Glomerular endothelial cell (primary cell): ENCODE measurements at places on chromosomes 5 and 9. TPM values are rescaled to one million over a fixed set of nuclear protein-coding genes. Genes with fewer than 3 reads are reported as not detected.
A peak's percentile ranks its signal among the peaks of the same experiment; 100 is the strongest.

The DPYSL3 gene
- total RNA-seq = 67.0 and 145 TPM in 2 replicates

The TMEM252 gene
- not detected in 2 replicates for total RNA-seq

The WNK2 gene
- total RNA-seq = 0.06 TPM in 1 of 2 replicates, not detected in the other

The OGN gene
- not detected in 2 replicates for total RNA-seq

The KCNV2 gene
- not detected in 2 replicates for total RNA-seq

The PPP2R2B gene
- 0.12 and 0.19 TPM in 2 replicates for total RNA-seq

The TOR4A gene
- 59.7 and 81.4 TPM in 2 replicates for total RNA-seq

The INSL4 gene
- not detected in 2 replicates for total RNA-seq

The KIF12 gene
- 0.70 and 5.3 TPM in 2 replicates for total RNA-seq

The BHMT gene
- not detected in 2 replicates for total RNA-seq

The EQTN gene
- not detected in 2 replicates for total RNA-seq

The DCTN4 gene
- 40.2 and 47.1 TPM in 2 replicates for total RNA-seq

The CARD9 gene
- total RNA-seq = 0.15 and 0.23 TPM in 2 replicates

- DNase-seq = no peak
These were observed 111.1 kb upstream of the RASA1 start for GRCh38 chr5:87156631-87157030.

GRCh38 chr9:76463211-76463610 lies 4.2 kb downstream of the GCNT1 start:
- no peak for DNase-seq

DNA sequence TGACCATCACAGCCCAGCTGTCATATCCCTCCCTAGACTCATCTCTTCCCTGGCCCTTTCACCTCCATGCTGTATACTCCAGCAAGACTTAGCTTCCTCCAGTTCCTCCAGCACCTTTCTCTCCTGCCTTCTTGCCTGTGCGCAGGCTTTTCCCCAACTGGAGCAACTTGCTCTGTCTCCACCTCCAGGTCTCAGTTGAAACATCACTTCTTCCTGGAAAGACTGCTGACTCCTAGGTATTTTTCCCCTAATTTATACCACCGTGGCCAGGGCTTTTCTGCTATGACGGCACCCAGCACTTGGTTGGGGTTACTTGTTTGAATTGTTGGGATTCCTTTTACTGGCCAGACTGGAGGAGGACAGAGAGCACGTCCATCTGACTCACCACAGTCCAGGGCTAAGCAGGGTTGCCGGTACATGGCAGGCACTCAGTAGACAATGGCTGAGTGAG lies 67.5 kb downstream of the KCNIP1 start:
- no peak for DNase-seq

- no peak for DNase-seq
These were observed 210.5 kb downstream of the CSNK1G3 start for GRCh38 chr5:123722451-123722850.

DNA sequence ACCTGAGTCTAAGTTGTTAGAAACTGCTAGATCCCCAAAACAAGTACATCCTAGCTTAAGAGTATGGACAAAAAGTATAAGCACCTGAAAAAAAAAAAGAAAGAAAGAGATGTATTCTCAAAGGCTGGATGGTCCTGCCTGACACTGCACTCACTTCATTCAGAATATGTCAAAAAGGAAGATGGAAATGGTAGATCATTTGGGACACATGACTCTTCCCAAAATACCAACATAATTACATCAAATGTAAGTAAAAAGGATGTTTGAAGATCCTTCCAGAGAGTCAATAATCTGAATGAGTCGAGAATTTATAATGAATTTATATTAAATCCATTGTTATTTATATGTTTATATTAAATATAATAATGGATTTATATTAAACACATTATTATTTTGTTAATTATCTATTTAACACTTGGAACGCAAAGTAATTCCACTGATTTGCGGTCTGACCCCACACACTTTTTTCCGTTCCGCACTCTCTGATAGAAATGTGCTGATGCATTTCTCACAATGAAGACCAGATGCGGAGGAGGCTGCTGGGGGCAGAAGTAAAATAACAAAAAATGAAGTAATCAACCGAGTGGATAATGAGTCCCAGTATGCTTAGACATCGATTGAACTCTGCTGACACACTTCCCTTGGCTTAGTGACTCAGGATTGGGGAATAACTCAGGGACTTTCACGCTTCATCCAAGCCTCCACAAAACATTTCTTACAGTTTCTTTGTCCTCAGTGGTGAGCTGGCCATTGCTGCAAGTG lies 201.2 kb downstream of the ADAMTS12 start:
- no peak for DNase-seq

DNA sequence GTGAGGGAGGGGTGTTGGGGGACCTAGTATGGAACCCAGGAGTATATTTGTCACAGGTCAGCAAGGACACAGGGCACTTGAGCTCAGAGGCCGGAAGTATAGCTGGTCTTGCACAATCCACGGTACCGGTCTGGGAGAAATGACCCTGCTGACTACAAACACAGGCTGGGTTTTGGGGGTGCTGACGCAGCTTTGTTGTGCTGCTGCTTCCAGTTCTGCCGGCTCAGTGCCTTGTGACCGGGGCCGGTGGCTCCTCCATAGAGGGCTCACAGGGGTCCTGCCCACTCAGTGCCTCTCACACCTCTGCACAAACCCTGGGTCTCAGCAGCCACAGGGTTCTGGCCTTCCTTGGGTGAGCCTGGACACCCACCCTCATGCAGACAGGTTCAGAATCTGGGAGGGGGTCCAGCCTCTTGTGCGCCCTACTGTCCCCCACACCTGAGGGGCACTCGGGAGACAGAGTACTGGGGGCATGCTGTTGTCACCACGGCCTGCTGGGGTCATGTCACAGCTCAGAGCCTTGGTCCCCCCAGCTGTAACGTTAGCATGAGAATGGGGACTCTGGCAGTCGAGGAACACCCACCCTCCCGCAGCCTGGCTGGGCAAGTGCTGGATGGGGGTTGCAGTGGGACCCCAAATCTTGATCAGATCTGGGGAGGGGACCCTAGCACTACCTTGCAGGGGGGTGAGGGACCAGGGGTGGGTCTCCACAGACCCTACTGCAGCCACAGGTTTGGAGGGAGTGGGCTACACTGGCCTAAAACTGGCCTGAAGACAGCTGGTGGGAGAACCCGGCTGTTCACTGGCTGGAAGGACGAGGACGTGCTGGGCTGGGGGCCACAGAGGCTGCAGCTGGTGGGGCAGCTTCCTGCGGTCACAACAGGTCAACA lies 17.7 kb downstream of the NINJ1 start:
- DNase-seq = no peak

- DNase-seq = no peak
These were observed 190.2 kb downstream of the ASTN2 start for GRCh38 chr9:117224695-117225094.

DNA sequence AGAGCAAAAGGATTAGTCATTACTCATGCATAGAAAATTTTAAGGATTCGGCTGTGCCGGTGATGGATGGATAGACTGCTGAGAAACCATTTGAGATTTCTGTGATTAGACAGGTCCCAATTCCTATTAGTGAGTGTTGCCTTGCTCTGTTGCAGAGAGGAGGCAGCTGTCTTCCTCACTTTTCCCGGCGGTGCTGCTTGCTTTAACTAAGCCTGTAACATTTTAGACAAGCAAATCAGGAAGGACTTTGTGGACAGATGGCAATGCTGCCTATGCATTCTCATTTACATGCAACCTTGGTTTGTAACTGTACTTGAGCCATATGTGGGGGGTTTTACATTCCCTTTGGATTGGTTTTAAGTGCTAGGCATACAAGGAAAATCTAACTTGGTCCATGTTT lies 1176.3 kb downstream of the CDH18 start:
- DNase-seq = no peak

DNA sequence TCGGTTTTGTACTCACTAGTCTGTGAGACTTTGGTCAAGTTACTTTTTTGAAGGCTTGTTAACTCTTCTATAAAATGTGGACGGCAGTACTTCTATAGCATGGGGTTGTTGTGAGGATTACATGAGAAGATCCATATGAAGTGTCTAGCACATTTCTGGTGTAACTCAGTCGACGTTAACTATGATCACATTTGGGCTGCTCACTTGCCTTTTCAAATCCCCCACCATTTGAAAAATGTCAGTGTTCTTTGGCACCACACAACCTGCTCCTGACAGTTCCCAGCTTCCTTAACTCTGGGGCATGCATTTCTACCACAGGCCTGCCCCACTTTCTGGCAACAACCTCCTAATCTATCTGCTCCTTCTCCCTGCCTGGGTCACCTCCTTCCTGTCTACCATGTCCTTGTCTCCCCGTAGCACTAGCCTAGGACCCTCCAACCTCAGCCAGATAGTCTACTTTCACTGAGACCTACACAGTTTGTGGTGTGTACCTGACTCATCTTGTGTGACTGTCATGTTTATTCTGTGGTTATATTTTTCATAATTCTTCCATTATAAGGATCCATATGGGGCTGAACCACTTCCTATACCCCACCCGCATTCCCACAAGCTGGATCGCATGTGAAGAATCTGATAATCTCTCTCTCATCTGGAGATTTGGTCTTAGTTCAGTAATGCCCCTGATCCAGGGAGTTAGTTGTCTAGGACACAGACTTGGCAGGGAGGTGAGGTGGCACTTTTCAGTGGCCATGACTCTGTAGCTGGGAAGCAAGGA lies 30.2 kb upstream of the BASP1 start:
- DNase-seq = no peak

- no peak for DNase-seq
These were observed 221.5 kb upstream of the HAPLN1 start for GRCh38 chr5:83942155-83942554.

DNA sequence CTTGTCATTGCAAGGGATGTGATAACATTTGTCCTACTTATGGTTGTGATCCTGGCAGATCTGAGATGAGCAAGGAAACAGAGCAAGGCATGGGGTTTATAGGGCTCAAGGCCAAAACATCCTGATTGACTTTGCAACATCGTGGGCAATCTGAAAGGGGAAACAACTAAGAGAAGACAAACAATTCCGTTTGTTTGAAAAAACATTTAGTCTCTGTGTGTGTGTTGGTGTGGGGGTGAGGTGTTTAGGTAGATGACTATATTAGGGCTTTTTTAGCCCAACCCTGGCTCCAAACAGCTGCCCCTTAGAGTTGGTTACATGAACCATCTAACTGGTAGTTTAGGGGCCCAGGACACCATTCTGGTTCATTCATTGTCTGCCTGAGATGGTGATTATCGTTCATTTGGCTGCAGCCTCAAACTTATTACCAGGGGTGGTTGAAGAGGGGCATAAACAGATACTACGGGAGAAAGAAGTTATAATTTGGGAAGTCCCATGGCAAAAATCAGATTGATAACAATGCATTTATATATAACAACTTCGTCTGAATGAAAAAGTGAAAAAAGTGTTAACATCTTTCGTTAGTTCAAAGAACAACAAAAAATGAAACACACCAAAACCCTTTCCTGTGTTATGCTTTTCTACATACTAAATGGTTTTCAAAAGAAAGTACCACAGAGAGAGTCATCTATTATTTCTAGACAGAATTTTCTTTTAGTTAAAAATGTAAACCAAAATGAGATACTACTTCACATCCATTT lies 5.7 kb downstream of the FYB1 start:
- no peak for DNase-seq

- DNase-seq = peak; percentile 80
These were observed 60.4 kb upstream of the CAST start for GRCh38 chr5:96601715-96602244.

DNA sequence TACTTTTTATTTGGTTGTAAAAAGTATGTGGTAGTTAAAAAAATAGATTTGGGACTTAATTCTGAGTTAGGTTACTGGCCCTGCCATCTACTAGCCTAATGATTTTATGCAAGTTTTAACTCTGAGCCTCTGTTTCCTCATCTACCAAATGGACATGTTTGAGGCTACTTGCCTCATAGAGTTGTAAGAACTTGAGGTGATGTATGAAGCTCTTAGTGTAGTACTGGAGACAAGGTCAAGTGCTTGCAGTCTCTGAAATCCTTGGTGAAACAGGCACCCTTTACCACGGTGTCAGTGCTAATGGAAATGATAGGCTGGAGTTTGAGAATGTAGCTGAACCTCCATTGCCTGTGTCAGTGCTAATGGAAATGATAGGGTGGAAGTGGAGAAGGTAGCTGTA lies 15.3 kb downstream of the GPR107 start:
- DNase-seq = no peak

- DNase-seq = no peak
These were observed 39.5 kb downstream of the PDE8B start for GRCh38 chr5:77250021-77250420.

DNA sequence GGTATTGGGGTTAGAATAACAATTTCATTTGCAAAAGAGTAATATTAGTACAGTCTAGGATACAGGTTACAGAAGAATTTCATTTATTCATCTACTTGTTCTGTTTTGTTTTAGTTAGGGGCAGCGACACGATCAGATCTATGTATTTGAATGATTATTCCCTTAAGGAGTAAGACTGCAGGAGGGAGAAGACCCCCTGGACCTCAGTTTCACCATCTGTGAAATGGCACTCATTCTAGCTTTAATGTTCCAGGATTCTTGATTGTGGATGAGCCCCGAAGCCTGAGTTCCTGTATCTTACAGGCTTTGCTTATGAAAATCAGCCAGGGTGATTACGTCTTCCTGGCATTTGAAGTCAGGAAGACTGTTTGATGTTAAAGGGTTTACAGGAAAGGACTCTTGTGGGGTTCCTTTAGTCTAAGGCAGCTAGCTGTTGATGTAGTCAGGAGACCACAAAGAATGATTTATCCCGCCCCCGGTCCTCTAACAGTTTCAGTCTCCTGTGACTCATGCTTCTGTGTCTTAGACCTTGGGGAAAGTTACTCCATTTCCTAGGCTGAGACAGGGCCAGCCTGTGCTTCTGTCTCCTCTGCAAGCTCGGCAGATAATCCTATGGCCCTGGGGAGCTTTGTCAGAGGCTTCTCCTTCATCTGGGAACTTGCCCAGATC lies 11.5 kb downstream of the SMIM3 start:
- DNase-seq = peak; percentile 68

GRCh38 chr5:109816732-109817131 lies 127.0 kb downstream of the MAN2A1 start:
- no peak for DNase-seq

DNA sequence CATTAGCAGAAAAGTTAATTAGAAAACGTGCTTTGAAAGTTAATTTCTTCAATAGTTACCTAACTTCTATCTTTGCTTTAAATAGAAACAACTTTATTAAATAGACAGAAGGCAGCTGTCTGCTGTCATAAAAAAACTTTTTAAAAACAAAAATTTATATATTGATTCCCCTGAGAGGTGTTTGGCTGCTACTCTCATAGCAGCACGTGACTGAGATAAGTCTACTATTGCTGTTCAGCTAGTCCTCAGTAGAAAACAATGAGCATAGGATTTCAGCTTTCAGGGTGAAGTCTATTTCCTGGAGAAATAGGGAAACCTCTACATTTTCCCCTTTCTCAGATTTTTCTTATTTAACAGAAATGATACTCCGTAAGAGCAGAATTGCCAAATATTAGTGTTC lies 135.0 kb upstream of the FBN2 start:
- no peak for DNase-seq

GRCh38 chr5:126417178-126417577 lies 6.0 kb upstream of the GRAMD2B start:
- DNase-seq = no peak

GRCh38 chr9:27654629-27655285 lies 81.5 kb upstream of the C9orf72 start:
- no peak for DNase-seq

DNA sequence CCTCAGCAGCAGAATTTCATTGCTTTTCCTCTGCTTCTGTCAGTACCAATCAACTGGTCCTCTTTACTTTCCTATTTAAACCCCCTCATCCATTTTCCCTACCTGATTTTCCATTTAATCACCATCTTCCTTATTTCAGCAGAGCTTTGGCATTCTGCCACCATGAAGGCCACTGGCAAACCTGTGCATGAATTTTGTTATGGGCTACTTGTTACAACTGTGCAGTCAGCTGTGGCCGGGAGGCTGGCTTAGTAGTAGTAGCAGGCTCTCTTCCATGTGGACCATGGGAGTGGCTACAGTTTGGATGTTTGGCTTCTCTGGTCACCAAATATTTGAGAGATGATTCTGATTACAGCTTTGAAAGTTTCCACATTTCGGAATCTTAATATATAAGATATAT lies 976.6 kb upstream of the SEMA6A start:
- DNase-seq = no peak
